ENCODE measurements at places on chromosomes 7 and 10. TPM values are rescaled to one million over a fixed set of nuclear protein-coding genes. Genes with fewer than 3 reads are reported as not detected.

DNA sequence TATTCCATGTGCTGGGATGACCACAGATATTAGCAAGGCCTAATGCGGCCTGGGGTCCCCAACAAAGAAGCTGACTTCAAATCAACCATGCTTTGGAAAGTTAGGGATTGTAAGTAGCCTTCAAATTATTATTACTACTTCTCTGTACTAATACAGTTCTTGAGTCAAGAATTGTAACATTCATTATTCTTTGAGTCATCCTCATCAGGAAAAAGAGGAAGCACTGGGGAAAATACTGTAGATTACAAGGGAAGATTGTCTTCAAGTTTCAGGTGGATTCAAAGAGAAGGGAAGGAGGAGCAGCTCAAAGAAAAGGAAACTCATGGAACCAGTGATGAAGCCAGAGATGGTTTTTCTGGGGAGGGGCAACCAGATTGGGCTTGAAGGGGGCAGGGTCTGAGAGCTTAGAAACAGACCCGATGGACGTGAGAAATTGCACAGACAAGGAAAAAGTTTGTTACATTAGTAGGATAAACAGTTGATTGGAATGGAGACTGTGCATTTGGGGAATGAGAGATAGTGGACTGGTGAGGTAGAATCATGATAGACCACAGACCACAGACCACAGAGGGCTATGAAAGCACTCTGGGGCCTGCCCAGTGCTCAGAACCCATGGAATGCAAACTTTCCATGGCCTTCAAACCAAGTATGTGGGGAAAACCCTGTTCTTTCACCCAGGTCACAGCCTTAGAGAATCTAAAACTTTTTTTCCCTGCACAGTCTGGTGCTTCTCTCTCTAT is 209.9 kb downstream of the ZNF365 start:
- no peaks in the 10 kb centered on the region for H3K27me3 ChIP-seq
- no peak overlapping the region for H3K4me3 ChIP-seq
- no peaks in the 10 kb centered on the region for H3K4me1 ChIP-seq
- DNase-seq: no peak
- no peak overlapping the region for H3K27ac ChIP-seq
- H3K36me3 ChIP-seq: no peaks in the 10 kb centered on the region

GRCh38 chr7:105399043-105399725 is 10.5 kb upstream of the SRPK2 start:
- no peaks in the 10 kb centered on the region for H3K36me3 ChIP-seq
- no peak for DNase-seq
- H3K27me3 ChIP-seq: no peaks in the 10 kb centered on the region
- no peak overlapping the region for H3K27ac ChIP-seq
- H3K4me1 ChIP-seq: no peaks in the 10 kb centered on the region

Gene IL2RA
- 1.6 TPM for total RNA-seq

GRCh38 chr10:113084031-113084430 is 134.0 kb downstream of the TCF7L2 start:
- H3K4me3 ChIP-seq: no peak overlapping the region
- H3K27ac ChIP-seq: no peak overlapping the region
- no peak for DNase-seq

Measured in liver (tissue), 10 donors.